ENCODE measurements at places on chromosomes 4 and X.

DNA sequence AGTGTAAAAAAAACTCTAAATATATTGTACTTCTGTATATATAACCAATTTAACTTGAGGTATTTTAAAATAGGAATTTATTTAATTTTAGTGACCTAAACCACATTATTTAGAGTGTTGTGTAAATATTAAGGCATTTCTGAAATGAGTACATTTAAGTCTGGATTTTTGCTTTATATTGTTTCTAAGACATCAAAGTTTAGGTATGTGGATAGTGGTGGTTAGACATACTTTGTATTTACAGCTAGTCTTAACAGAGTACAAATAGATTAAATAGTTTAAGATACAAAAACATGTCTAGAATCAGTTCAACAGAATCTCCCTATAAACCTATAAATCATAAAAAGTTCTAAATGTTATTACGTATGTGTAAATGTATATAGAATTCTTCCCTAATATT, 588.5 kb downstream of the TRIML1 start:
- DNase-seq: no peak

GRCh38 chr4:83906561-83906960, 370.7 kb downstream of the GPAT3 start:
- DNase-seq: no peak

GRCh38 chrX:129553619-129554288, 13.7 kb downstream of the OCRL start:
- no peak for DNase-seq

- DNase-seq: no peak
Measured at GRCh38 chr4:112515198-112516065, 548 bp downstream of the NEUROG2 start.

GRCh38 chrX:97405031-97405660, 521.4 kb downstream of the RPA4 start:
- no peak for DNase-seq

DNA sequence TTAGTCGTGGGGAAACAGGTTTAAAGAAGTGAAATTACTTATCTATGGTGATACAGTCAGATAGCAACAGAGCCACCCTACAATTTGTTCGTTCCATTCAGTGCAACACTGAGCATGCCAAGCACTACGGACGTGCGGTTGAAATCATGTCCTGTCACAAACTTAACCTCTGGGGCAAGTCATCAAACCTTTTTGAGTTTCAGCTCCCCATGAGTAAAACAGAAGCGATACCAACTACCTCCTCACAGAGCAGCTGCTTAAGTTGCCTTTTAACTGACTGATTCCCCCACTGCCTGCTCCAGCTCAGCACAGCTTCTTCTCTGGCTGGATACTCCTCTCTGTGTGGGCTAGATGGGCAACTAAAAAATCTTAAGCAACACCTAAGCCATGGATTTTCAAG, 36.0 kb downstream of the LHFPL1 start:
- DNase-seq: no peak

- no peak for DNase-seq
Measured at GRCh38 chr4:100682477-100683218, 164.8 kb upstream of the EMCN start.

- no peak for DNase-seq
Measured at GRCh38 chrX:49197543-49198087, 2.4 kb downstream of the SYP start.

- no peak for DNase-seq
Measured at GRCh38 chr4:153034681-153035080, 98.6 kb downstream of the FHDC1 start.

DNA sequence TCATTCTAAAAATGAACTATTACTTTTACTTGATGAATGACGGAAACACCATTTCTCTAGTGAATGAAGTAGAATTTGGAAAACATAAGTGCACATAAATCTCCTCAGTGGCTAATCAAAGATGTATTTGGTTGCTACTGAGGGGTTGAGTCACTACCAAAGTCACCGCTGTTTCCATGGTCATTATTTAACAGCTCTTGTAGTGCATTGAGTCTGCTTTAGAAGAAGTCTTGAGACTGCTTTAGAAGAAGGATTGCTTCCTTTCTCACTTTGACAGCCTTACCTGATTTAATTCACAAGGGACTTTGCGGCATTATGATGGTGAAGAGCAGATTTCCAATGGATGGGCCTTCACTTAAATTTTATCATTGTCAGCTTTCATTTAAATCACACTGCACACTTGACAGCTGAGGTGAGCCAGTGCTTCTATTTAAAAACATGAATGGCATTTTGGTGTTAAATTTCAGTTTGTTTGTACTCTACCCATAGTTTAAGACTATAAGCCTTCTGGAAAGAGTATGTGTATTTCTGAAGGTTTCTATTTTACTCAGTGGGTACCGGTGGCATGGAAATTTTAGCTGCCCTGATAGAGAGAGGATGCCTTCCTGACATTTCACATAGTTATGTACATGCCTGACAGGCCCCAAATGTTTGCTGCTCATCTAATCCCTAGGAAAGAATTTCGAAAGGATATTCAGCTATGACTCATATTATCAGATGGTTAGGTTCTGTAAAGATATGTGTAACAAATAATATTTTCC, 9.5 kb downstream of the ASB5 start:
- no peak for DNase-seq

- DNase-seq: no peak
Measured at GRCh38 chr4:25955705-25956104, 41.7 kb downstream of the SMIM20 start.

- DNase-seq: no peak
Measured at GRCh38 chr4:168509786-168510185, 12.9 kb downstream of the PALLD start.

DNA sequence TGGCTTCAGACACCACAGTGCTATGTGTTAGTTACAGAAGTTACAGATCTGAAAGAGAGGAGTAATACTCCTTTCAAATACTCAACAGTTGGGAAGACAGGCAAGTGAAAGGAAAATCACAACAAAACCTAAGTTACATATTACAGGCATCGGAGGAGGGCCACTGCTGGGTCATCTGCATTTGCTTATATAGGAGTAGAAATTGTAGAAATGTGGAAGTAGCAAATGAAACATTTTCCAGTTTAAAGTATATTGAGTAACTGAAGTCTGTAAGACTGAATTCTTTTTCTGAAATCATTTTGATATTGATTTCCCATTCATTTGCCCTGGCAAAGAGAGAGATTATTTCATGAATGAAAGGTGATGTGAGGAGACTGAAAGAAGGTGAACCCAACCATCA, 201.7 kb downstream of the SPRY1 start:
- no peak for DNase-seq

DNA sequence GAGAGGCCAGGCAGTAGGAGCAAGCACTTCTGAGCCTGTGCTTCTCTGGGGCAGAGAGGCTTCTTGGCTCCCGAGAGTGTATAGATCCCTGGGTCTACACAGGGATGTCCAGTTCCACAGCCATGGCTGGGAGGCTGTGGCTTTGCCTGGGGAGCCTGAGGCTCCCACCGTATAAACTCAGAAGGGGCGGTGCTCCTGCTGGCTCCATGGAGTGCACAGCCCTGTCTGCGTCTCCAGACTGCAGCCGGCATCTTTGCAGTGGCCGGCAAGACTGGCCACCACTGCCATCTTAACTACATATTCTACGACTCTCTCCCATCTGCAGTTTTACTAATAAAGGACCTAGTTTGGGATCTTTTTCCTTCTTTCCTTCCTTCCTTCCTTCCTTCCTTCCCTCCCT, 1253.8 kb downstream of the C4orf33 start:
- DNase-seq: no peak

DNA sequence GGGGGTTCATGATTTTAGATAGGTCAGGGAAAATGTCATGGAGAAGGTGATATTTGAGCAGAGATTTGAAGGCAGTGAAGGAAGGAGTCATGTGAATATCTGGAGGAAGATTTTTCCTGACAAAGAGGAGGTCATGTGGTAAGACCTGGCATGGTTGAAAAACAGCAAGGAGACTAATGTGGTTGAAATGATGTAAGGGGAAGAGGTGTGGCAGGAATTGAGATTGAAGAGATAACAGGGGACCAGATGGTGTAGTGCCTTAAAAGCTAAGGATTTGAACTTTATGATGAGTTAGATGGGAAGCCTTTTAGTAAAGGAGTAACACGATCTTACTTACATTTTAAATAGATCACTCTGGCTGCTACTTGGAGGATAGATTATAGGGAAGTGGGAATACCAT, 210.9 kb downstream of the RTL9 start:
- DNase-seq: no peak

- DNase-seq: no peak
Measured at GRCh38 chr4:25160714-25161592, 704 bp upstream of the SEPSECS start.

GRCh38 chr4:122005064-122005755, 53.4 kb upstream of the TRPC3 start:
- no peak for DNase-seq

- DNase-seq: no peak
Measured at GRCh38 chrX:3192835-3193234, 151.6 kb downstream of the ARSF start.

DNA sequence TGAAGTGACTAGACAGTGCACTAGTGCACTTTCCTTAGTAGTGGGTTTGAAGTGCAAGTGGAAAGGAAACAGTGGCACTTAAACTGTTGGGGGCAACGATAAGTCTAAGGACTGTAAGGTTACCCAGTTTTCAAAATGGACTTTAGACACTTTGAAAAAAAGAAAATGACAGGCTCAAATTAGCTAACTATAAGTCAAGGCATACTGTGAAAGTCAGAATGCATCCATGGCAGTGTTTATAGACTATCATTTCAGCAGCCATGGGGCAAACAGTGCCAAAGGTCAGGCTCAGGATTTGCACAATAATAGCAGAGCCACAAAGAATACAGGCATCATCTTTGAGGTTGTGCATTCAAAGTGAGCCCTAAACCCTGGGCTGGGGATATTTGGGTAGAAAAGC, 104.4 kb downstream of the CXCL13 start:
- DNase-seq: no peak

DNA sequence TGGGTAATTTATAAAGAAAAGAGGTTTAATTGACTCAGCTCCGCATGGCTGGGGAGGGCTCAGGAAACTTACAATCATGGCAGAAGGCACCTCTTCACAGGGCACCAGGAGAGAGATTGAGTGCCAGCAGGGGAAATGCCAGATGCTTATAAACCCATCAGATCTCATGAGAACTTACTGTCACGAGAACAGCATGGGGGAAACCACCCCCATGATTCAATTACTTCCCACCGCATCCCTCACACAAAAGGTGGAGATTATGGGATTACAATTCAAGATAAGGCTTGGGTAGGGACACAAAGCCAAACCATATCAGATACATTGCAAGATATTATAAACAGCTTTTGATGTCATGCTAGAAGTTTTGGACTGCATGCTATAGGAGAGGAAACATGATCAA, 204.3 kb downstream of the VEGFC start:
- no peak for DNase-seq

DNA sequence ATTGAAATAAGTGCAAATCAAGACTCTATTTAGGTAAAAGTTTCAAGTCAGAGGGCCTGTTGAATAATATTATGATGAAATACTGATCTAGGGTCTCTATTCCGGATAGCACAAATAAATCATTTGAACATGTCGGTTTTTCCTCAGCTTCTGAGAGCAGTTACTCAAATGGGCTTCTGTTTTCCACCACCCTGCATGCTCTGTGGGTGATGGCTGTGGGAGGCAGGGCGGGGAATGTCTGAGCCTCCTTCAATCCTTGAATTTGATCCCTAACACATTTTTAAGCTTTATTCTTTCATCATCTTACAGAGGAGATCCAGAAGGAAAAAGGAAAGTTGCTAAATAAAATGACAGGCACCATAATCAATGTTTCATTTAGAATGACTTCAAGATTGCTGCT, 8.5 kb downstream of the UNC5C start:
- no peak for DNase-seq

DNA sequence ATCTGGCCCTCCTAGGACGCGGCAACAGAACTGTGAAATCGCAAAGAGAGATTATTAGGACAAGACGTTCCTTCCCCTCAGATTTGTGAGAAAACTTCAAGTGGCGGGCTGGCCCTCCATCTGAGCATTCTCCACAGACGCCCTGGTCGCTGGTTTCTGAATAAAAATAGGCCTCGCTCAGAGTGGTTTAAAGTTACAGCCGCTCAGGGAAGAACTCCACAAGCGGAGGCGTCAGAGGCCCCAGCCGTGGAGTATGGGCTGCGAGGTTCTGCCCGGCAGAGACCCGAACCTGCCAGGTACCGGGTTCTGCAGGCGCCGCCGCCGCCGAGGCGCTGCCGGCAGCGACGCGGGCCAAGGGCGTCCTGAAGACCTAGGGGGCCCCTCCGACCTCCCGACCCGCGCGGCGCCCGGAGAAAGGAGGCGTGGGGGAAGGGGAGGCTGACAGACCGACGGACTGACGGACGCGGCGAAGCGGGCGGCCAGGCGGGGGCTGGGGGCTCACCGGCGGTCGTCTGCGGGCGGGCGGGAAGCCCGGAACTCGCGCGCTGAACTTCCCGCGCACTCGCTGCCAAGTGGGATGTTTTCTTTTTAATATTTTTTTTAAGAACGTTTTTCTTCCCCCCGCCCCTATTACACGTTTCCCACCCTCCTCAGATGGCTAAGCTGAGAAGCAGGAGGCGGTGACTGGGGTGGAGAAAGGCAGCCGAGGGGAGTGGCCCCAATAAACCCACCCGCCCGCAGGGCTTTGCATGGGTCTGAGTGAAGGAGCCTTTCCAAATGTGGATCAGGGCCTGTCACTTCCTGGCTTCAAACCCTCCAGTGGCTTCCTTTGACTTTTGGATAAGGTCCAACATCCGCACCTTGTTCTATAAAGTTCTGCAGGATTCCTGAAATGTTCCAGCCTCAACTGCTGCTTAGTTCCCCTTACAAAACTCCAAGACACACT, at the start of gene PABPC4L:
PABPC4L (minus strand) TSS at position 574 of the 946 bp plus-strand sequence. CDS start 770 bp downstream, outside the sequence.
- no peak for DNase-seq

DNA sequence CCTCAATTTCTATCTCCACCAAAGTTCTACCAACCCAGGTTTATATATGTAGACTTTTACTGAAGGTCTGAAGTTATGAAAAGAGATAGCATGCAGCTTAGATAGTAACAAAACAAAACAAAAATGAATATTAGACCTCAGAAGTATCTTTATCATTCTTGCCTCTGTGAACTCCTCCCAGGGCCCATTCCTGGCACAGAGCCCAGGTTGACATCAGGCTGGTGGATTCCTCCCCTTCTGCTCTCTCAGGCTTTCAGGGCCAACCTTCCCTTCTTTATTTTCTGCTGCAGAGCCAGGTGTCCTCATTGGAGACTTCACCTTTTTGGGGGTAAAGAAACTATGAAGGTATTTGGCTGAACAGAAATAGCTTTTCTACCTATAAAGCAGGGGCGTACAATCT, 112.8 kb upstream of the PITX2 start:
- no peak for DNase-seq

DNA sequence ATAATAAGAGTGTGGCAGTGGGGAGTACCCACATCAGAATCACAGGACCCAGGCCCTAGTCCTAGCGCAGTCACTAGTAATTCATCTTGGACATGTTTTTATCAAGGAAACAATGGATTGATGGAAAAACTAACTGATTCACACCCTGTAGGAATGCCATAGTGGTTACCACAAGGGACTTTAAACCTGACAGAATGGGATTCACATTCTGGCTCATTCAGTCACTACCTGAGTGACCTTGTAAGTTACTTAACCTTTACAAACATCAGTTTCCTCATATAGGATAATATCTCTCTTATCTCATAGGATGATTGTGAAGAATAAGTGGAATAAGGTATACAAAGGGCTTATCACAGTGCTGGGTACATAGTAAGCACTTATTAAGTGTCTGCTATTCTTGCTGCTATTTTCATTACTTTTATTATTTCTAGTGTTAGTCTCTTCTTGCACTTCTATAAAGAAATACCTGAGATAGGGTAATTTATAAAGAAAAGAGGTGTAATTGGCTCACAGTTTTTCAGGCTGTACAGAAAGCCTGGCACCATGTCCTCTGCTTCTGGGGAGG, 247.5 kb upstream of the KLF3 start:
- no peak for DNase-seq
